ENCODE measurements at places on chromosomes 3 and 15.

DNA sequence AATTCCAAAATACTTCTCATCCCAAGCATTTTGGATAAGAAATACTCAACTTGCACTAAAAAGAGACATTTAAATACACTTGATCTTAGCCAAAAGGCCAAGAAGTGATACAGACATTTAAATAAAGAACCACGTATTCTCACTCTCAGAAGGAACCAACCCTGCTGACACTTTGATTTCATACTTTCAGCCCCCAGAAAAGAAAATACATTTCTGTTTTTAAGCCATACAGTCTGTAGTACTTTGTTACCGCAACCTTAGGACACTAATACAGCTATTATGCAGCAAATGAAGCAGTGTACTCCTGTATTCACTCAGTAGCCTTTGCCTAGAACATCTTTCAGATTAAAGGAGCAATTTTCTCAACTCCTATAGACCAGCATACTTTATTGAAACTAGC is 86.7 kb downstream of the TBC1D5 start:
- H3K4me1 ChIP-seq: no peaks in the 10 kb centered on the region
- H3K27ac ChIP-seq: no peak overlapping the region
- H3K4me3 ChIP-seq: no peak overlapping the region
- no peaks in the 10 kb centered on the region for H3K36me3 ChIP-seq
- DNase-seq: no peak

DNA sequence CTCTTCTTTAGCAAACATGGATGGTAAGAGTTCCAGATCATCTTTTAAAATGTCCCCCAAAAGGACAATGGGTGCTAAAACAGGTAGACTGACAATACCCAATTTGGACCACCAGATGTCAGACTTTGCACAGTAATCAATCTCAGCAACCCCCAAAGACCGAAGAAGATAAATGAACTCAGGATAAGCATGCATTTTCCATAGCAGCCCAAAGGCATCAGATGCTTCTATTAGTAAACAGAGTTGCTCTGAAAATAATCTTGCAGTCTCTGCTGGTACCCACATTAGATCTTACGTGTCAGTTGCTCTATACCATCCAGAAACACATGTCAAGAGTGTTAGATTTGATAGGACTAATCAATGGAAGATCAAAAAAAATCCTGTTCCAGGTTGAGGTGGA is 20.6 kb downstream of the MYH15 start:
- peak; percentile 32 for DNase-seq
- H3K4me1 ChIP-seq: peaks cover 45% of the 10 kb centered on the region
- no peak overlapping the region for H3K4me3 ChIP-seq
- H3K36me3 ChIP-seq: no peaks in the 10 kb centered on the region
- no peak overlapping the region for H3K27ac ChIP-seq

DNA sequence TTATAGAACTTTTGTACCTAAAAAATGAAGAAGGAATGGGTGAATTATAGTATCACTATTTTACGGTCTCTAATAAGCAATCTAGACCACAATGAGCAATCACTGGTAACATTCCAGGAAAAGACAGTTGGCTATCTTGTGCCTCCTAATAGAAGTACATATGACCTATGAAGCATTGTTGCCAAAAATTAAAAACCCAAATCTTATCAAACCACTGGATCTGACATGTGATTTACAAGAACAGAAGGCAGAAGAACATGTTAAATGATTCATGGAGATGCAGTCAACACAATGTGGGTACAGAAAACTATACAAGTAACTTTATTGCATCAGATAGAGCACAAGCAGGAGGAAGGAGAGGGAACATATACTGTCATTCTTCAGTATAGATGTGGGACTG is 14.5 kb upstream of the HYKK start:
- H3K27ac ChIP-seq: no peak overlapping the region
- peaks cover 80% of the 10 kb centered on the region for H3K36me3 ChIP-seq
- H3K4me3 ChIP-seq: no peak overlapping the region
- no peaks in the 10 kb centered on the region for H3K27me3 ChIP-seq

- no peak overlapping the region for H3K4me3 ChIP-seq
- H3K27me3 ChIP-seq: no peaks in the 10 kb centered on the region
- H3K4me1 ChIP-seq: peaks cover 15% of the 10 kb centered on the region
- H3K36me3 ChIP-seq: peaks cover 5% of the 10 kb centered on the region
- peak overlapping the region; percentile 79 for H3K27ac ChIP-seq
Measured at GRCh38 chr3:152307829-152308474, 39.2 kb downstream of the MBNL1 start.
